ENCODE measurements at places on chromosomes 7 and 10. TPM values are rescaled to one million over a fixed set of nuclear protein-coding genes. Genes with fewer than 3 reads are reported as not detected.

Gene FEZF1
- not detected for total RNA-seq

Gene TRIM56
- 30.3 TPM for total RNA-seq

Gene TRIM8
- total RNA-seq = 44.4 TPM

Gene INHBA
- total RNA-seq = 0.72 TPM

DNA sequence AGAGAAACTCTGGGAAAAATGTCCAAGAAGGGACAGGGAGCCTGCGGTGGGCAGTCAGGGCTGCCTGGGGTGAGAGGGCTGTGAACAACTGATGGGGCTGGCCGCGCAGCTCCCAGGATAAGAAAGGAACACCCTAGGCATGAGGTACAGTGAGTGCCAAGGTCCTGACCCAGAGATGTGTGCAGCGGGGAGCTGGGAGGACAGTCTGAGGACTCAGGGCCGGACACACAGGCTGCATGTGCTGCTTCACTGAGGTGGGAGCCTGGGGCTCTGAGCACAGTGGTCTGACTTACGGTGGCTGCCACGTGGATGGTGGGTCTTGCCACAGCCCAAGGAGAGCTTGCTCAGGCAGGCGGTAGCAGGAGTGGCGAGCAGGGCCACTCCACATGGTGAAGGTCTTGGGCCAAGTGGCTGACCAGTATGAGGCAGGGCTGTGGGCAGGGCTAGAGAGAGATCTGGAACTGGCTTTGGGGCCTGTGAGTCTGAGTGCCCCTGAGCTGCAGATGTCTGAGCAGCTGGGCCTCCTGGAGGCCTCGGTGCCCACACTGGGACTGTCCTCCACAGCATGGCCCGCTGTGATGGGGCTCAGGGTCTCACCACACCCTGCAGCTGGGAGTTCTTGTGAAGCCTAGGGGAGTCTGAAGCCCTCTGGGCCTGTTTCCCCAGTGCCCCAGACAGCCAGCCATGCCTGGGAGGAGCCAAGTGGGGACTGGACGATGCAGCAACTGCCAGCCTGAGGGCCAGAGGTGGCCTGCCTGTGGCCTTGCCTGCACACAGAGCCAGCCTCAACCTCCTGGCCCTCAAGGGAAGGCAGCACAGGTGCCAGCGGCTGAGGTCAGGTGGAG, 60.3 kb downstream of the RASGEF1A start:
- H3K27me3 ChIP-seq = no peaks in the 10 kb centered on the region
- no peak overlapping the region for H3K27ac ChIP-seq
- H3K4me1 ChIP-seq = no peaks in the 10 kb centered on the region
- no peaks in the 10 kb centered on the region for H3K36me3 ChIP-seq

GRCh38 chr7:69843653-69844052, 245.4 kb downstream of the AUTS2 start:
- H3K4me1 ChIP-seq = no peaks in the 10 kb centered on the region
- H3K4me3 ChIP-seq = no peak overlapping the region
- no peak for DNase-seq
- H3K36me3 ChIP-seq = no peaks in the 10 kb centered on the region
- no peak overlapping the region for H3K27ac ChIP-seq

DNA sequence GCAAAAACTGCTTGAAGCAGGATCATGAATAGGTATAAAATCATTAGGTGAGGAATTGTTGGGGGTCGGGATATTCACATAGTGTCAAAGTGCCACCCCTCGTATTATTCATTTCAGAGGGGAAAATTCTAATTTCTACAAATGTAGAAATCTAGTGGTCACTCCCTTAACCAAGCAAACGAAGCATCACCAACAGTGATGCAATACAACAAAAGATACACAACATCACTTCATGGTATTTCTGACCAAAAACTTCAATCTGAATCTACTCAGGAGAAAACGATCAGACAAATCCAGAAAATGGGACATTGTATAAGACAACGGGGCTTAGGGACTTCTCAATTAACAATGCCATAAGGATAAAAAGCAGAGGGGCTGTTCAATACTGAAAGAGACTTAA, 26.3 kb upstream of the FAM170B start:
- no peak overlapping the region for H3K27ac ChIP-seq
- no peaks in the 10 kb centered on the region for H3K36me3 ChIP-seq
- no peaks in the 10 kb centered on the region for H3K27me3 ChIP-seq
- no peak overlapping the region for H3K4me3 ChIP-seq

DNA sequence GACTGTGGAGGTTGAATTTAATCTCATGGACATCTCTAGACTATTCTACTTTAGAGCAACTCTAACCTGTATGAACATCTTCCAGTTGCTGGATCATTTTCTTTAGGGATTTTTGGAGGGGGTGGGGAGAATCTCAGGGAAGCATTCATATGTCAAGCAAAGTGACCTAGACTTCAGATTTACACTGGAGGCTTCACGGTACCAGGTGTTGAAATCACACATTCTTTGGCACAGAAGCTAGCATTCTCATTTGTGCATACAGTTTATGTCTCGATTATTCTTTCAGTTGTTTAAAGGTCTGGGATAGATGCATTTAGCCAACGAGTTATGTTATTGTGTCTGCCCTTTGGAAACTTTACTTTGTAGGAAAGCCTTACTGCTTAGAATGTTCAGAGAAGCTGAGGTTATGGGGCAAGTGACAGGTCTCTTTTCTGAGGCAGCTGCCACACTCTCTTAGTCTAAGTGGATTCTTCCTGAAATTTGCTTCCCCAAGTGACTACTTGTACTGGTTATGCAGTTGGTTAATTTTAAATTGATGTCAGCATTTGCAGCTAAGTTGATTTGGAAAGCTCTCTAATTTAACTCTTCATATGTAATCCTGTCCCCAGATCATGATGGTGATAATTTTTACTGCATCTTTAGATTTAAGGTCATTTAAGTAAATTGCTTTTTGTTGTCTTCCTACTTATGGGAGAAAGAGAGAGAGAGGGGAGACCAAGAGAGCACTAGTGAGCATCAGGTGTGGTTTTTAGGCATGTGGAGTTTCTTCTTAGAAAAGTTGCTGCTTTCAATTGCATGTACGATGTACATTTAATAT, 153.8 kb downstream of the PRKG1 start:
- no peak overlapping the region for H3K27ac ChIP-seq
- no peaks in the 10 kb centered on the region for H3K36me3 ChIP-seq
- no peak overlapping the region for H3K4me3 ChIP-seq
- H3K27me3 ChIP-seq = peaks cover 1% of the 10 kb centered on the region

DNA sequence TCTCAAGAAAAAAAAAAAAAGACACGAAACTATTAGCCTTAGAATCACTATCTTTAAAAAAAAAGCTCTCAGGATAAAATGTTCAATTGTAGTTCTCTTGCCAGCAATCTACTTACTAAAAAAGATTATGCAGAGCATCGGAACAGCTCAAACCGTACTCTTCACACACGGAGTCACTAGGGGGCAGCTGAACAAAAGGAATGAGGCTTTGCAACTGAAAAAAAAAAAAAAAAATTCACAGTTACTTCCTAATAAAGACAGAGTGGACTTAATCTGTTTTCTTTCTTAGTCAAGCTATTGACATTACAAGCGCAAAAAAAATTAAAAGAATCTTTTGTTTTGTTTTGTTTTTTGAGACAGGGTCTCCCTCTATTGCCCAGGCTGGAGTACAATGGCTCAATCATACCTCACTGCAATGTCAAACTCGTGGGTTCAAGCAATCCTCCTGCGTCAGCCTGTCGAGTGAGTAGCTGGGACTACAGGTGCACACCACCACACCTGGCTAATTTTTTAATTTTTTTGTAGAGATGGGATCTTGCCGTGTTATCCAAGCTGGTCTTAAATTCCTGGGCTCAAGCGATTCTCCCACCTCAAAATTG, 11.5 kb downstream of the PMS2 start:
- DNase-seq = peak; percentile 63
- no peaks in the 10 kb centered on the region for H3K27me3 ChIP-seq
- H3K4me3 ChIP-seq = no peak overlapping the region
- H3K27ac ChIP-seq = no peak overlapping the region
